ENCODE measurements at places on chromosomes 5 and 9. TPM values are rescaled to one million over a fixed set of nuclear protein-coding genes. Genes with fewer than 3 reads are reported as not detected.

Gene SLC1A3
- 231 TPM for total RNA-seq

Gene HMMR
- 3.8 TPM for total RNA-seq

Gene TXNDC8
- total RNA-seq, result not detected

Gene KLHL3
- total RNA-seq, result 24.7 TPM

Gene WDR41
- total RNA-seq, result 85.4 TPM

Gene CRHBP
- total RNA-seq, result 2.8 TPM

Gene DENND1A
- 58.8 TPM for total RNA-seq

Gene NAIF1
- total RNA-seq, result 6.9 TPM

Gene RNF145
- 119 TPM for total RNA-seq

Gene PTGDS
- 11.9 TPM for total RNA-seq

Gene ARL14EPL
- total RNA-seq, result not detected

Gene FKTN
- 47.3 TPM for total RNA-seq

Gene C5orf58
- total RNA-seq, result not detected

Gene LHX2
- total RNA-seq, result 182 TPM

Gene ANKRD20A1
- 5.9 TPM for total RNA-seq

Gene KCNV2
- not detected for total RNA-seq

Gene PCDHB2
- total RNA-seq, result 20.3 TPM

Gene GABRP
- not detected for total RNA-seq

Gene CDKN2B
- 0.31 TPM for total RNA-seq

Gene FOCAD
- total RNA-seq, result 188 TPM

Gene CCL27
- total RNA-seq, result not detected

Gene INVS
- total RNA-seq, result 49.5 TPM

Gene TRIM14
- total RNA-seq, result 4.4 TPM
